ENCODE measurements at places on chromosomes 2 and 18.

- DNase-seq = no peak
These were observed 14.9 kb upstream of the ITM2C start for GRCh38 chr2:230849633-230850357.

DNA sequence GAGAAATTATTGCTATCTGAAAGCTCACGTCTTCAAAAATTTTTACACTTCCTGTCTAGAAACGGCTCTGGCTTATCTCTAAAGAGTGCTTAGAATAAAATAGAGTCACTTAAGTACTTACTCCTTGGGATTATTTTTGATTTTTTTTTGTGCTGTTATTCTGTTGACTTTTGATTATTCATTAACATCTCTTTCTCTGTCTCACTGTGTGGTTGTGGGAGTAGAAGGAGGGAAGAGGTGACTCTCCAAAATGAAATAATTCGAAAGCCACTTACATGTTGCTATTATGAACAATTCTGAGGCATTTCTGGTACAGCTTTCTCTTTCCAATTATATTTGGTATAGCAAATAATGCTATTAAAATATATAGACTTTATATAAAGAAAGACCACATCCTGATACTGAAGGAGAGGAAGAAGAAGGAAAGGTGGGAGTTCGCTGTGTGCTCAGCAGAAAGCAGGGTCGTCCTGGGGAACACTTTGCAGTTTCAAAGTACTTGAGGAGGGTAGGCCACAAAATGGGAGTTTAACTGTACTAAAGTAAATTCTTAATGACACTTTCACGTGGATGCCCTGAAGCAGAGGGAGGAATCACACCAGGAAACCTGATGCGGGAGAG, 9.6 kb upstream of the MMADHC start:
- no peak for DNase-seq

- no peak for DNase-seq
These were observed 190.5 kb downstream of the LDLRAD4 start for GRCh38 chr18:13409026-13409425.

DNA sequence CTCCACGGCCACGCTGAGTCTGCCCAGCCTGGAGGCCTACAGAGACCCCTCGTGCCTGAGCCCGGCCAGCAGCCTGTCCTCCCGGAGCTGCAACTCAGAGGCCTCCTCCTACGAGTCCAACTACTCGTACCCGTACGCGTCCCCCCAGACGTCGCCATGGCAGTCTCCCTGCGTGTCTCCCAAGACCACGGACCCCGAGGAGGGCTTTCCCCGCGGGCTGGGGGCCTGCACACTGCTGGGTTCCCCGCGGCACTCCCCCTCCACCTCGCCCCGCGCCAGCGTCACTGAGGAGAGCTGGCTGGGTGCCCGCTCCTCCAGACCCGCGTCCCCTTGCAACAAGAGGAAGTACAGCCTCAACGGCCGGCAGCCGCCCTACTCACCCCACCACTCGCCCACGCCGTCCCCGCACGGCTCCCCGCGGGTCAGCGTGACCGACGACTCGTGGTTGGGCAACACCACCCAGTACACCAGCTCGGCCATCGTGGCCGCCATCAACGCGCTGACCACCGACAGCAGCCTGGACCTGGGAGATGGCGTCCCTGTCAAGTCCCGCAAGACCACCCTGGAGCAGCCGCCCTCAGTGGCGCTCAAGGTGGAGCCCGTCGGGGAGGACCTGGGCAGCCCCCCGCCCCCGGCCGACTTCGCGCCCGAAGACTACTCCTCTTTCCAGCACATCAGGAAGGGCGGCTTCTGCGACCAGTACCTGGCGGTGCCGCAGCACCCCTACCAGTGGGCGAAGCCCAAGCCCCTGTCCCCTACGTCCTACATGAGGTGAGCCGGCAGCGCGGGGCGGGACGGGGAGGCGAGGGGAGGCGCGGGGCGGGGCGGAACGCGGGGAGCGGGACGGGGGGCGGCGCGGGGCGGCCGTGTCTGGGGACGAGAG, 15.2 kb downstream of the NFATC1 start:
- DNase-seq = no peak

GRCh38 chr18:10752382-10752781, 226.6 kb downstream of the NAPG start:
- no peak for DNase-seq
